ENCODE measurements at places on chromosomes 7 and 10.

DNA sequence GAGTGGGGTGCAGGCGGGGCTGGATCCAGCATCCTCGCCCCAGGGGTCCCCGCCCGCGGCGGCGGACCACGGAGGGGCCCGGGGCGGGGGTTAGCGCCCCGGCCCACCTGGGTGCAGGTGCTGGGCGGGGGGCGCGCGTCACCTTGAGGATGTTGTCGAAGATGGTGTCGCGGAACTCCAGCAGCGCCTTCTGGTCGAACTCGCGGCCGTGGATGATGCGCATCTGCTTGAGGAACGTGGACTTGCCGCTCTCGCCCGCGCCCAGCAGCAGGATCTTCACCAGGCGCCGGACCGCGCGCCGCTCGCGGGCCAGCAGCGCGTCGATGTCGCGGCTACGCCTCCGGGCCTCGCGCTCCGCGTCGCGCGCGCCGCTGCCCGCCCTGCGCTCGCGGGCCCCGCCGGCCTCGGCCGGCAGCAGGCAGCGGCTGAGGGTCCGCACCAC, 376 bp downstream of the GNA12 start:
- peak; percentile 35 for DNase-seq

DNA sequence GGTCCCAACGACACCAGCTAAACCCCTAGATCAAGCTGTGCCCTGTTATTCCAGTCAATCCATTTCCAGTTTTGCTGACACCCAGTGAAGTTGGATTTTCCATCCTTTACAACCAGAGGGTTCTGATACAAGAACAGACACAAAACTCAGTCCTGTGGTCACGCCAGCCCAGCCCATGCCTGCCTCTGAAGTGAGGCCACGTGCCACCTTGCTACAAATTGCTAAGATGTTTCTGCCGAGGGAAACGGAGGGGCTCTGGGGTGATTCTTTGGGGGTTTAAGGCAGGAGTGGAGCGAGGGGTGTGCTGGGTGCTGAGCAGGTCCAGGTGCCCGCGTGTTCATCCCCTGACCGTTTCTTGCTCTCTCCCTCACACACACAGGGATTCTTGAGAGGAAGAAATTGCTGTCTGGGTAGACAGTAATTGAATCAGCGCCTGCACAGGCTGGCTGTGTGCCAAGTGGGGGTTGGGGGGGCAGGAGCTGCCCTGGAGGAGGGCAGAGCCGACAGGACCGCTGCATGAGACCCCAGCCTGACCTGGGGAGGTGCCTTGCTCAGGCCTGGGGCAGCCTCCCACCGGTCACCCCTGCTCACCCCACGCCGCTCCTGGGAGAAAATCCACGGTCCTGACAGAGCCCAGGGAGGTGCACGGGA, 38.1 kb downstream of the ADAP1 start:
- no peak for DNase-seq

DNA sequence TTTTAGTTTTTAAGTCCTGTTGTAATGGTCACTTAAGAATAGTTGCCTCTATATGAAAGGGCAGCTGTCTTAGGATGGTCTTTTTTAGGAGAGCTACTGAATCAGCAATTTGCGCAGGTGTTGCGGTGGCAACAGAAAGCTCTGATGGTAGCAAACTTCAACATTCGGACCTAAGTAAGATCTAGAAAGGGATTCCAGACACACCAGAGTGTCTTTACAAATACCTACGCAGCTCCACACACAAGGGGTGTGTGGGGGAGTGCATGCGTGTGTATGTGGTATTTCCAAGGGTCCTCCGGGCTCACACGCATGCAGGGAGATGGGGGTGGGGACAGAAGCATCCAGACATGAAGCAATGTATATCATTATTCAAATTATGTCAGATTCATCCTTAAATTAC, 438.6 kb upstream of the MGMT start:
- no peak for DNase-seq

DNA sequence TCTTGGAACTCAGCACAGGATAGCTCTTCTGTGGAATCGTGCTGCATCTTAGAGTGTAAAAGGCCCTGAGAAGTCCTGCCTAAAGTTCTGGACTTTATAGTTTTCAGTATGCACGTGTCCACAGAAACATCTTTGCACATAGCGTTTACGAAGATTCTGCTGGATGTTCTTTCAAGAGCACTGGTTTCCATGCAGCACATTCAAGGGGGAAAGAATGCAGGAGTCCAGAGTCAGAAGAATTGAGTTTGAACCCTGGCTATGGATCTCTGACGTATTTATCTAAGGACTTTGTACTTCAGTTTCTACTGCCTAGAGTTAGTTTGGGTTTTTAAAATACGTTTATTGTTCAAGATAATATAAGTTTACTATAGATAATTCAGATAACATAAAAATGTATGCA, 282.8 kb upstream of the ZMIZ1 start:
- no peak for DNase-seq

DNA sequence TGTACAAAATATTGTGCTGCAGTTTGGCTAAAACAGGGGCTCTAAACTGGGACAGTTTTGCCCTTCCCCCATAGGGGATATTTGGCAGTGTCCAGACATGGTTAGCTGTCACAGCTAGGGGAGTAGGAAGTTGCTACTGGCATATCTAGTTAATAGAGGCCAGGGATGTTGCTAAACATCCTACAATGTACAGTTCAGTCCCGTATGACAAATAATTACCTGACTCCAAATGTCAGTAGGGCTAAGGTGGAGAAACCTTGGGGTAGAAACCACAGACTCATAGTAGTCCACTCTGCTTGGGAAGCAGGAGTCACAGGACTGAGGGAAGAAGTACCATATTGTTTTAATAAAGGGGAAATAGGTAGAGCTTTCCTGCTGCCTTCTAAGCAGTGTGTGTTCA, 39.8 kb downstream of the WBP1L start:
- DNase-seq = no peak

DNA sequence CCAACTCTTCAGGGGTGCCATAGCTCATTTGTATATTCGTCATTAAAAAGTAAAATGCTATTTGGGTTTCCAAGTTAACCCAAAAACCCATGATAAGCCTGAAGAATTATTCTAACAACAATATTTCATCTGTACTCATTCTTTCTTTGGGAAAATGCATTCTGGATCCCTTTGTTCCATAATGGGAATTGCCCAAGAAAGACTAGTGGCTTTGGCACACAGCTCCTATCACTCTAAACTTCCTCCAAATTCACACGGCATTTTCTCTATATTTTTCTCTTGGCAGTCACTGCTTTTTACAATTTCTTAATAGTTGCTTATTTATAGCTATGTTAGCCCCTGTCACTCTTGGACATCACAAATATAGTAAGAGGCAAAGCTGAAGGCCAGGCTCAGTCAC, 29.1 kb downstream of the CHCHD3 start:
- DNase-seq = no peak

DNA sequence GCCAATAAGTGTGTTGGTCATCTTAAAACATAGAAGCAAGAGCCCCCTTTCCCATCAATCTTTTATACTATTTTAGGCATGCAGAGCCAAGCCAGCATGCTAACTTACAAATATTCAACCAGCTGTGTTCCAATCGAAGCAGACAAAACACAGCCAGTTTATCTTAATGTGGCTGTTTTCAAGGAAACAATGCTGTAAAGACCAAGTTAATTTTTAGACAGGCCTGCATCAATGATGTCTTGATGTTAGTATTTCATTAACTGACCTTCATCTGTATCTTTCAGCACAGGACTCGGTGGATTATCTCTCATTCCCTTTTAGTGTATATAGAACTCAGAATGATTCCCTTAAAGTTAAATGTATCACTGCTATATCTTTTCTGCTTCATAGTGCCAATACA, 262.0 kb upstream of the ZWINT start:
- no peak for DNase-seq

DNA sequence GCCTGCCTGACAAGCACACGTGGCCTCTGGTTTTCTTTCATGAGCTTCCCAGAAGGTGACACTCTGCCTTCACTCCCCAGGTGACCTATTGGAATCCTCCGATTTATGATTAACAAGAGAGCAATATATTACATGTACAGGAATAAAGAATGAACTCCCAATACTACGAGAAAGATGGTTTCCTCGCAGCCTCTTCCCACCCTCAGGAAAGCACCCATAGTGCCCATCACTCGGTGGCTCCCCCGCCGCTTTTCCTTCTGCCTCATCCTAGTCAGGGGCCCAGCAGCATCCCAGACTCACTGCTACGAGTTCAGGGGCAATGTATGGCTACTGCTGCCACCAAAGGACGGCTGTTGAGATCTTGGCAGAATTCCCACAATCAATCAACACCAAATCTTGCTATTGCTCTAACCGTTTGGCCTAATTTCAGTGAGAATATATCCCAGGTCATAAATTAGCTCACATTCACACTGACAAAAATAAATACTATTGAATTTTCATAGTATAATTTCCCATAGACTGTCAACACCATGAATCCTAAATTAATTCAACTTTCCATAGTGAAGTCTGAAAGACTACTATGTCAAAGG, 196.3 kb downstream of the TNS3 start:
- DNase-seq = no peak

DNA sequence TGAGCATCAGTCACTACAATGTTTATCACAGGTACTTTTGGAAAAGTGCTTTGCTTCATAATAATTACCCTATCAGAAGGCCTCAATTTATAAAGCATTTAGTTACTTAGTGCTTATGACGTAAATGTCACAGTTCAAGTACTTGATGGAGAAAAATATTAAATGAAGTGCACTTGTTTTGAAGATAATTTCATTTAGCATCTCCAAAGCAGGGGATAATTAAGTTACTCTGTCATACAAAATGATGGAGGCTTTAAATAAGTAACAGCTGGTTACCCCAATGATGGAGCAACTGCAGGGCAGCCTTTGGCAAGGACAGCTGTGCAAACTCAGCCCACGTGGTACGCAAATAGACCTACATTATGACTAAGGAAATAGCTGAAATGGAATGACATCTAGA, 768.8 kb downstream of the GRM8 start:
- peak; percentile 89 for DNase-seq

GRCh38 chr10:56522166-56522565, 161.1 kb upstream of the ZWINT start:
- no peak for DNase-seq

- no peak for DNase-seq
Measured at GRCh38 chr7:84603545-84603944, 409.0 kb upstream of the SEMA3A start.

- no peak for DNase-seq
Measured at GRCh38 chr7:130951303-130951975, 217.4 kb upstream of the KLF14 start.

GRCh38 chr10:132829403-132829802, 43.5 kb upstream of the NKX6-2 start:
- DNase-seq = no peak

Measured in SJCRH30 (cell line).